ENCODE measurements at places on chromosomes 1 and 21.

- no peak for DNase-seq
Observed at GRCh38 chr1:231387770-231388669, 34.1 kb downstream of the EGLN1 start.

- no peak for DNase-seq
Observed at GRCh38 chr1:53475664-53476063, 16.5 kb downstream of the DMRTB1 start.

- DNase-seq: no peak
Observed at GRCh38 chr1:53132176-53132575, 10.3 kb downstream of the SLC1A7 start.

DNA sequence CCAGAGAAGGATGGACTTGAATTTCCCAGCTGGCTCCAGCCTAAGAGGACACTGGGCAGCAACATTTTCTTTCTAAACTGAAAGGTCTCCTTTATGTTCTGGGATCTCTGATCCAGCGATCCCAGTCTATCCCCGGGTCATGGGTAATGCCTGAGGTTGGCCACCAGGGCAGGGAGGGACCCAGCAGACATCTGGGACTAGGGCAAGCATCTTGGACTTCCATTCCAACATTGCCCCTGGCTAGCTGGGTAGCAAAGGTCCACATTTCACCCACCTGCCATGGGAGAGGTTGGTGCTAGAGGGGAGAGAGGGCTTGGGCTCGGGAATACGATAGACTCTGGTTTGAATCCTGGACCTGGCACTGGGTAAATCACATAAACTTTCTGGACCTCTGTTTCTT lies 84.6 kb downstream of the LRRN2 start:
- DNase-seq: no peak

DNA sequence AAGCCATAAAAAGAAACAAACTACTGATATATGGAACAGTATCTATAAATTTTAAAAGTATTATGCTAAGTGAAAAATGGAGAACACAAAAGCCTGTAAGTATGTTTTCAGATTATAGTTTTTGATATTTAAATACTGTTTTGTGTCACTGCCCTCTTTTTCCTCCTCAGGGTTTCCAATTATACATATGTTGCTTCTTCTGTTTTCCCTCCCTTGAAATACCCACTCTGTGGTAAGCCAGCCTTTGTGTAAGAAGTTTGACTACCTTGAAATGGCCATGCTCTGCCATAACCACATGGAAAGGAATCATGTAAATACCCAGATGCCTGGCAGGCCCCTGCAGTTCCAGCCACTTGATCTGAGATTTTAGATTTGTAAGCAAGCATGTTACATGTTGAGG lies 248.3 kb downstream of the AKT3 start:
- no peak for DNase-seq

Measured in chondrocyte (in vitro differentiated cells).